ENCODE measurements at places on chromosomes 5 and 9.

- DNase-seq: no peak
These were observed 344.9 kb downstream of the ENC1 start for GRCh38 chr5:74295676-74296075.

DNA sequence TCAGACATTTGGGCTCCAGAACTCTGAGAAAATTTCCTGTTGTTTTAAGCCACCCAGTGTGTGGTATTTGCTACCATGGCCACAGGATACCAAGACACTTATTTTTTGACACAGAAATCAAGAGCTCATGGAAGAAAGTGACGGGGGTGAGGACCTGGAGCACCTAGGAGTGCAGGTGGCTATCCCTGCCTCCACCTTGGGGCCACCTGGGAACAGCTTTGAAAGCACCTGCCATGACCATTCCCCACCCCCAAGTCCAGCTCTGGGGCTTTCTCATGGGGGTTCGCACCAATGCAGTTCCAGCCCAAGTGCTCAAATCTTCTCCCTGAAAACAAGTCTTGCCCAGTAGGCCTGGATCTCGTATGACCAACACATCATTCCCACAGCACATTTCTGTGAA, 214.9 kb upstream of the IRX1 start:
- DNase-seq: no peak

- DNase-seq: no peak
These were observed 12.5 kb upstream of the SGCD start for GRCh38 chr5:156314416-156314815.

- no peak for DNase-seq
These were observed 86.5 kb downstream of the SREK1 start for GRCh38 chr5:66230551-66230950.

Data from urinary bladder (tissue), 4 donors.